ENCODE measurements at places on chromosomes 2 and 18.

DNA sequence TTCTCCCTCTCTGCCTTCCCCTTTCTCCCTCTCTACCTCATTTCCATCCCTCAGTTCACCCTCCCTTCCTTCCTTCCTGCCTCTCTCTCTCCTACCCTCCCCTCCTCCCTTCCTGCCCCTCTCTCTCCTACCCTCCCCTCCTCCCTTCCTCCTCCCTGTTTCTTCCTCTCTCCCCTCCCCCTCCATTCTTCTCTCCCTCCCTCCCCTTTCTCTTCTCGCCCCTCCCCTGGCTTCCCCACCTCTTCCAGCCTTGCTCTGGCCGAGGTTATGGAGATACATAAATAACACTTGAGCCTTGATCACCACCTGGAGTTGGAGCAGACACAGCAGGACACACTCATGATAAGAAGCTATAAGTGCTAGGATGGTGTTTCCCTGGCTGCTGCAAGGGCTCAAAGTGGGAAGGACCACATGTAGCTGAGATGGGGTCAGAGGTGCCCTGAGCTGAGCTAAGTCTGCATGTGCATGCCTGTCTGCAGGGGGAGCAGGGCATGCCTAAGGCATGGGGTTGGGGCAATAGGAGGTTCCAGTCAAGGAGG is 326.1 kb upstream of the HS6ST1 start:
- no peak for DNase-seq

DNA sequence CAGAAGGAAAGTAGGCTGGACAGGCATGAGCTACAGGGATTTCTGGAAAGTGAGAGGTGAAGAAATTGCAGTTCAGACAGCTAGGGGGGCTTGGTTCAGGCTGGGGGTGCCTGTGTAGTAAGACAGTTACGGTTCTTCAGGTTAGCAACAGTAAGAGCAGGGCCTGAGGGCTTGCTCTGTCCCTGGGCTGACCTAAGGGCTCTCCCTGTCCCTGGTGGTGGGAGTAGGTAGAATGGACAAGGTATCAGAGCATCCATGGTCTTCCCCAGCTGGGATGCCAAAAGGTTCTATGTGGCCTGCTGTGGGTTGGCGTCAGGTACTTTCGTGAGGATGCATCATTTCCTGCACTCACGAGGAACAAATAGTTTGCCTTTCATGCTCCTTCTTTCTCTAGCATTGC is 34.6 kb upstream of the TACR1 start:
- DNase-seq = no peak

- DNase-seq = no peak
These were observed 29.1 kb downstream of the ID2 start for GRCh38 chr2:8710951-8711350.

DNA sequence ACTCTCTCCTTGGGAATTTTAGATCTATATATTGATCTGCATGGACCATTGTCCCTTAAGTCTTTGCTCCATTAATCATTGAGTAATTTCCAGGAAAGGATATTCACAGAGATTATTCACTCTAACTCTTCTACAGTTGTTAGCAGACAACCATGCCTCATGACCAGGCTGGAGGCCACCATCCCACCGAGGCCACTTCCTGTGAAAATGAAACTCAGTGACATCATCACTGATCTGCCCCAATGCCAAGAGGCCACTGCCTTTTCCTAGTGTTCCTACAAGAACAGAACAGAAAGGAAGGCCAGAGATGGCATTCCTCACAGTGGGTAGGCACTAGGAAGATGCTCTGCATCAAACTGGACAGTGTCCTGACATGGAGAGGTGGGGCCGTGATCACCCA is 161.3 kb downstream of the DTNA start:
- DNase-seq = no peak

GRCh38 chr18:9095297-9096006 is 7.0 kb upstream of the NDUFV2 start:
- no peak for DNase-seq

DNA sequence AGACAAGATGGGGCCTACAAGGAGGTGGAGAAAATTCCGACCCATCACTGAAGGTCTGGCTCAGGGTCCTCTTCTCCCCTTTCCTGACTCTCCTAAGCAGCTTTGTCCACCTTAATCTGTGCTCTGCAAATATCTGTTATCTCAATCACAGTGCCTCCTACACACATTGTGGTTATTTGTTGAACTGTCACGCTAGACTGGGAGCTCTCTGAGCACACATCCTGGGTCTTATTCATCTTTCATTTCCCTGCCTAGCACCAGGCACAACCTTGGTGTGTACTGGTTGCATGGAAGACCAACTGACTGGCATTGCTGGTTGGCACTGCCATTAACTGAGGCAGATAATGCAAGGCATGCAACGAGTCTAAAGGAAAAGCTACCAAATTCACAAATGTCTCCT is 122.9 kb upstream of the ST6GAL2 start:
- DNase-seq = no peak

- peak; percentile 92 for DNase-seq
These were observed 118.5 kb downstream of the AGAP1 start for GRCh38 chr2:235612181-235612950.

GRCh38 chr18:32026491-32027086 is 8.0 kb downstream of the RNF125 start:
- no peak for DNase-seq

- no peak for DNase-seq
These were observed 175.0 kb downstream of the MIB1 start for GRCh38 chr18:21915546-21915945.

GRCh38 chr18:22667616-22668422 is 250.1 kb upstream of the CTAGE1 start:
- no peak for DNase-seq

- DNase-seq = no peak
These were observed 145.4 kb downstream of the RTN4 start for GRCh38 chr2:54904836-54905235.

- no peak for DNase-seq
These were observed 229.9 kb downstream of the ALK start for GRCh38 chr2:29691391-29691950.

GRCh38 chr2:239719791-239720360 is 305.3 kb downstream of the NDUFA10 start:
- DNase-seq = no peak

- no peak for DNase-seq
These were observed 114.9 kb downstream of the HDAC4 start for GRCh38 chr2:239285932-239286230.

- DNase-seq = no peak
These were observed 21.3 kb upstream of the COPS8 start for GRCh38 chr2:237064203-237065070.

DNA sequence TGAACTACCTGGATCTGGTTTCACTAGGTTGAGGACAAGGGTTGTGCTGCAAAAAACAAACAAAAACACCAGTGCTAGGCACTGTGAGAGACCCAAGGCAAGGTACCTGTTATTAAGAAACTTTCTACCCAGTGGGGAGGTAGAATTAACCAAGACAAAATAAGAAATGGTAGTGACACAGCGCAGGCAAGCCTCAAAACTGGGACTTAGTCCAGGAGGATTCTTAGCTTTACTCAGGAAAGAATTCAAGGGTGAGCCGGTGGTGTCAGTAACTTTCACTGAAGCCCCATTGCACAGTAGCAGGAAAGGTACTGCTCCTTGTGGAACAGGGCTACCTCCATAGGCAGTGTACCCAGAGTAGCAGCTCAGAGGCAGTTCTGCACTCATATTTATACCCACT is 131.6 kb downstream of the SCG2 start:
- DNase-seq = no peak

- DNase-seq = no peak
These were observed 434.6 kb upstream of the NXPH2 start for GRCh38 chr2:139214801-139215200.

DNA sequence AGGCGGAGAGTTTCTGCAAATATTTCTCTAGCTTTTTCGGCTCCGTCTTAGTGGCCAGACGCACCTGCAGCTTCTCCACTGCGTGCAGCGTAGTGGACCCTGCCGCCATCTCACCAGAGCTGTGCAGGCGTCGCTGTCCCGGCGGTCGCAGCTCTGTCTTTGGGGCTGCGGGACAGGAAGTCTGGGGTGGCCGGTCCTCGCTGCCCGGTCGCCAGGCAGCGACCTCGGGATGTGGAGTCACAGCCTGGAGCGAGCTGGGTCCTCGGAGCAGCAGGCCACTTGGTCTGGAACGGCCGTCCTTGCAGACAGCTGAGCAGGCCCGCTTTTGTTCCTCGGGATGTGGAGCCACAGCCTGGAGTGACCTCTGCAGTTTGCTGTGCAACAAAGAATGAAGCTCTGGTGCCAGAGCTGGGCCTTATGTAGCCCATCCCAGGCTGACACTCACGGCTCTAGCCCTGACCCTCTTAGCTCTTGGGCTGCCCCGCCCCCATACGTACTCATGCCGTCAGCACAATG is at the start of gene ELOA2:
TSS of gene ELOA2 (minus strand) at position 466 of the 516 bp plus-strand sequence. CDS start at position 109, 357 bp downstream.
- DNase-seq = no peak

DNA sequence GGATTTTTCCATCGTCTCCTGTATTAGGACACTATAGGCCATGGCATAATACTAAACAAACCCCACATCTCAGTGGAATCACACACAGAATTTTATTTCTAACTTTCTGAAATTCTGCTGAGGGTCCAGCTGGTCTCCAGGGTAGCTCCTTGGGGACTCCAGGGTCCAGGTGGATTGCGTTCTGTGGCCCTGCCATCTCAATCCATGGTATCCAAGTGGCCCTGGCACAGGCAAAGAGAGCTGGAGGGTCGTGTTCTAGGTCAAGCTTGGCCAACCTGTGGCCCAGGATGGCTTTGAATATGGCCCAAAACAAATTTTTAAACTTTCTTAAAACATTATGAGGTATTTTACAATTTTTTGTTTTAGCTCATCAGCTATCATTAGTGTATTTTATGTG is 134.6 kb downstream of the CTIF start:
- DNase-seq = no peak

DNA sequence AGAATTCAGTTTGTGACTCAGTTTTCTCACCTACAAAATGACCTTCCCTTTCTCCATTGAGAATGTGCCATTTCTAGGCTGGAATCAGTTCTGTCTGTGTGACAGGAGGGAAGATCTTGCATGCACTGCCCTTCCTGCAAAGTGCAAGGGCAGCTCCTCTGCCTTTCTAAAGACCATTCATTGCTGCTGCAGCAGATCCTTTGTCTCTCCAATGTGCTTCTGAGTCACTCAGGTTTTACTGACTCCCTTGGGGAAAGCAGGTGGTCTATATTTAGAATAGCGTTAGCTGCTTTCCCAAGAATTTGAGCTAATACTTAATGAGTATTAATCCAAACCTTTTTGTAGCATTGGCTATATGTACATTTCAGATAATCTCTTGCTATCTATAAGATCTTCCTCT is 62.5 kb downstream of the DAW1 start:
- no peak for DNase-seq

DNA sequence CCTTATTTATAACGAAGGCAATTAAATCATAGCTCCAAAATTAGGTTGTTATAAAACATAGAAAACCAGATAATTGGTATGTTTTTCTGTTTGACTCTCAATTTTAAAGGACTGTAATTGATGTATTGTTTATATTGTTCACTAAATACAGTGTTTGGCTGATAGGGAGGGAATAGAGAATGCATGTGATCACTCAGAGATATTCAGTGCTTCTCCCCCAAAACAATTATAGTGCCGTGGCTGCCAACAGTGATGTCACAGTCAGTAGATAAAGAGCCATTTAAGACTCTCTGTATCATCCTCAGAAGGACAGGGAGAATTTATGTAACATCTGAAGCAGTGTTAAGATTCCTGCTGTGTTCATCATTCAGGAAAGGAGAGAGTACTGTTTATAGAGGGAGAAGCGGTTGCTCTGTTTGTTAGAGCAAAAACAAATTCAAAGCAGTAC is 69.6 kb downstream of the PHLPP1 start:
- no peak for DNase-seq

GRCh38 chr18:55234366-55235093 is 275.3 kb upstream of the CCDC68 start:
- DNase-seq = peak; percentile 97

- no peak for DNase-seq
These were observed 30.9 kb upstream of the UBE2F start for GRCh38 chr2:237935740-237936452.

DNA sequence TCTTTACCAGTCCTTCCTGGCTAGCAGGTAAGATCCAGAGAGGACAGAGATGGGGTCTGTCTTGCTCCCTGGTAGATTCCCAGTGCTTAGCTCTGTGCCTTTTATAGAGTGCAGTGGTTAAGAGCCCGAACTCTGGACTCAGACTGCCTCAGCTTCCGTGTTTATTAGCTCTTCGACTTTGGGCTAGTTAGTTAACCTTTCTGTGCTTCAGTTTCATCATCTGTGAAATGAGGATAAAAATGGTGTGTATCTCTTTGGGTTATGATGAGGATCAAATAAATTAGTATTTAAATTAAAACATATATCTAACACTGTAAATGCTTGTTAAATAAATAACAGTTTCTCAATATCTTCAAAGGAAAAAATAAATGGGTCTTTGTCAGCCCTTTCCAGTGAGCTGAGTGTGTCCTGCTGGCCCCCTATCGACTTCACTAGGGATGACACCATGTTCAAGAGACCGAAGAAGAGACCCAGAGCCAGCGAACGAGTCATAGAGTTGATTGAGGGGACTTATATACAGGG is 38.2 kb downstream of the CERS6 start:
- DNase-seq = no peak

DNA sequence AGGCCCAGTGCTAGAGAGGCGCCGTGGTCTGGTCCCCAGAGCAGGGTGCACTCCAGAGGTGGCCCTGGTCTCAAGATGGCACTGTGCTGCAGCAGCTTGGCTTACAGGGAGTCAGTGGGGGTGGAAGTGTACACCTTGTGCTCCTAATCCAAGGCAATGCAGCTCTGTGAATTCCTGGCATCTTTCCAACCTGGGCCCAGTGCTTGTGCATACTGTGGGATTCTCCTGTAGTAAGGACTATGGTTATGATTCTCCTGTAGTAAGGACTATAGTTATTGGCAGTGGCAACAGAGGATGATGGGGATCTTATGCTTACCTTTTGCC is 616.7 kb upstream of the REG3G start:
- no peak for DNase-seq

DNA sequence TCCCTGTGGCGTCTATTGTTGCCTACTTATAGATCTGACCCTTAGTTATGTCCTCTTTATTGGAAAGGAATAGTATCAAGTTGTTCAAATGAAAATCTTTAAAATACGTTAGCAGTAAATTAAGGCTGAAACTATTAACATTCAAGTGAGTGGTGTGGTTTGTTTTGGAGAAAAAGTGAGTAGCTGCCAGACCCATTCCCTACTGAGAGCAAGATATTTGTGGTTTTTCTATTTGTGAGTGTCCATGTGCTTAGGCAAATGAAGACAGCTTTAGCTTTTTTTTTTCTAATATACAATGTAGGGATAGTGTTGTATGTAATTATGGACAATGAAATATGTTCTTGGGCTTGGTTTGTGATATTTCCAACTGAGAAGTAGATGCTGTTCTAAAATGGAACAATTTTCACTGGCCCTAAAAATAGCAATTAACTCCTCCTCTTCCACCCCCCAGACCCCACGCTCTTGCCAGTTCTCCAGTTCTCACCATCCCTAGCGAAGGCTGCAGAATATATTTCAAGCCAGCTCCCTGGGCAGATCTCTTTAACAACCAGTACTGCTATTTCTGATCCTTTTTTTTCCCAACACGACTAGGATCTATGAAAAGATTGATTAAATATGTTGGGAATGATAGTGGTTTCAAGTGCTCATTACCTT is 83.1 kb downstream of the CCDC85A start:
- no peak for DNase-seq

GRCh38 chr18:9092665-9093064 is 9.8 kb upstream of the NDUFV2 start:
- DNase-seq = no peak
